ENCODE measurements at places on chromosomes 16 and 17. TPM values are rescaled to one million over a fixed set of nuclear protein-coding genes. Genes with fewer than 3 reads are reported as not detected.

GRCh38 chr16:79777679-79778078 lies 177.1 kb upstream of the MAF start:
- no peak overlapping the region for H3K27ac ChIP-seq
- H3K27me3 ChIP-seq, result peaks cover 22% of the 10 kb centered on the region
- peaks cover 2% of the 10 kb centered on the region for H3K4me1 ChIP-seq
- H3K36me3 ChIP-seq, result no peaks in the 10 kb centered on the region

DNA sequence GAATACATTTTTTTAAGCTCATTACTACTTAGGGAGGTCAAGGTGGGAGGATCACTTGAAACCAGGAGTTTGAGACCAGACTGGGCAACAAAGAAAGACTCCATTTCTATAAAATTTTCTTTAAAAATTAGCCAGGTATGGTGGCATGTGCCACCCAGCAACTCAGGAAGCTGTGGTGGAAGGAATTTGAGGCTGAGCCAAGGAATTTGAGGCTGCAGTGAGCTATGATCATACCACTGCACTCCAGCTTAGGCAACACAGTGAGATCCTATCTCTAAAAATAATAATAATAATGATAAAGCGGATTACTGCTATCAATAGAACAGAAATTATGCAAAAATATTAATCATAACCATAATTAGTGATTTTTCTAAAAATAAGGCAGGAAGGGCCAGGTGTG lies 170.3 kb downstream of the COPRS start:
- H3K27ac ChIP-seq, result no peak overlapping the region
- no peak for DNase-seq

GRCh38 chr16:82033006-82033405 lies 2.0 kb upstream of the HSD17B2 start:
- H3K27ac ChIP-seq, result no peak overlapping the region
- H3K4me3 ChIP-seq, result no peak overlapping the region
- peaks cover 13% of the 10 kb centered on the region for H3K27me3 ChIP-seq
- H3K36me3 ChIP-seq, result no peaks in the 10 kb centered on the region

GRCh38 chr16:22727285-22728166 lies 86.4 kb upstream of the HS3ST2 start:
- DNase-seq, result no peak
- no peaks in the 10 kb centered on the region for H3K27me3 ChIP-seq
- H3K4me1 ChIP-seq, result no peaks in the 10 kb centered on the region

GRCh38 chr16:28981517-28981916 lies 3.3 kb upstream of the LAT start:
- H3K4me1 ChIP-seq, result peaks cover 22% of the 10 kb centered on the region
- no peaks in the 10 kb centered on the region for H3K27me3 ChIP-seq
- H3K36me3 ChIP-seq, result peaks cover 51% of the 10 kb centered on the region

DNA sequence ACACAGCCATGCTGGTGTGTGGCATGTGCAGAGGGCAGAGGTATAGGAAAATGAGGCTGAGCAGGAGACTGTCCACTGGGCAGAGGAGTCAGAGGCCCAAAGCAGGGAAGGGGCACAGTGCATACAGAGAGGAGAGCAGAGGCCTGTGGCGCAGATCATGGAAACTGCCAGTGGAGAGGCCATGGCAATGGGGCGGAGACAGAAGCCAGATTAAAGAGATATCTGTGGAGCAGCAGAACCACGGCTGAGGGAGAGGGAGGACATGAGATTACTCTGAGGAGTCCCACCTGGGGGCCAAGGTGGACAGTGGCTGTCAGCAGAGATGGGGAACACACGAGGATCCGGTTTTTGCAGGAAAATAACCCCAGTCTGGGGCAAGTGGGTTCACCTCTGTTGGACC lies 43.3 kb downstream of the RANBP10 start:
- H3K27ac ChIP-seq, result no peak overlapping the region
- peaks cover 17% of the 10 kb centered on the region for H3K36me3 ChIP-seq
- H3K4me1 ChIP-seq, result peaks cover 17% of the 10 kb centered on the region
- no peaks in the 10 kb centered on the region for H3K27me3 ChIP-seq

Gene RPA1
- total RNA-seq, result 238 TPM

Gene UTS2R
- total RNA-seq, result 0.14 TPM

Measured in activated CD4-positive, alpha-beta T cell treated with anti-CD3 and anti-CD28 coated beads, Interleukin-2, amount 10 ng/mL, durations not matched to agents 24 days and 14 days (primary cell).